CD14-positive monocyte (primary cell): ENCODE measurements at places on chromosomes 4 and X. TPM values are rescaled to one million over a fixed set of nuclear protein-coding genes. Genes with fewer than 3 reads are reported as not detected.

DNA sequence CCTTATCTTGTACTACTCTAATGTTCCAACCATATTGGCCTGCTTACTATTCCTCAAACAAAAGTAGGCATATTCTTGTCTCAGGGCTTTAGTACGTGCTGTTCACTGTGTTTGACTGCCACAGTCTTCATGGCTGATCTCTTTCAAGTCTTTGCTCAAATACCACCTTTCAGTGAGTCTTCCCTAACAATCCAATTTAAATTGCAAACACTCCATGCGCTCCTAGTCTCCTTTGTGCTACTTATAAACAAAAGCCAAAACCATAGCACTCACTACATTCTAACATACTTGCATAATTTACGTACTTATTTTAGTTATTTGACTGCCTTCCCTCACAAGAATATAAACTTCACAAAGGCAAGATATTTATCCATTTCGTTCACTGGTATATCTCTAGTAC, 1.7 kb upstream of the ART3 start:
- peaks cover 3% of the 10 kb centered on the region for H3K4me1 ChIP-seq
- H3K27me3 ChIP-seq: no peaks in the 10 kb centered on the region
- no peaks in the 10 kb centered on the region for H3K36me3 ChIP-seq
- H3K27ac ChIP-seq: no peak overlapping the region
- no peak for DNase-seq
- no peak overlapping the region for H3K4me3 ChIP-seq

DNA sequence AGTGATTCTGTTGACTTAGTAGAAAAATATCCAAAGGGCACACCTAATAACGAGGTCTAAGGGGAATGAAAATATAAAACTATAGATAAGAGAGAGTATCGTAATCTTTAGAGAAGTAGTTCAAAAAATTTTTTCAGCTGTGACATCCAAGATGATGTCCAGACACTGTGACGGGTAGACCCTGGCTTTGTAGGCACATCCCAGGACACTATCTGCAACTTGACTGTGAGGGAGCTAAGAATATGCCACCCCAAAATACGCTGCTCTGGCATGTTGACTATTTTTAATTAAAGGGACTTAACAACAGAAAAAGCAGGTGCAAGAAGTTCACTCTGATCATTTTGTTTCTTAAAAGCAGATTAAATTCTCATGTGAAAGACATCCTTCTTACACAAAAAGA, 89.5 kb downstream of the CLCN4 start:
- H3K27me3 ChIP-seq: no peaks in the 10 kb centered on the region
- no peaks in the 10 kb centered on the region for H3K4me1 ChIP-seq
- H3K4me3 ChIP-seq: no peak overlapping the region
- no peak for DNase-seq
- no peak overlapping the region for H3K27ac ChIP-seq

TMPRSS11A gene
- polyA plus RNA-seq: not detected

AMOT gene
- not detected for polyA plus RNA-seq

DNA sequence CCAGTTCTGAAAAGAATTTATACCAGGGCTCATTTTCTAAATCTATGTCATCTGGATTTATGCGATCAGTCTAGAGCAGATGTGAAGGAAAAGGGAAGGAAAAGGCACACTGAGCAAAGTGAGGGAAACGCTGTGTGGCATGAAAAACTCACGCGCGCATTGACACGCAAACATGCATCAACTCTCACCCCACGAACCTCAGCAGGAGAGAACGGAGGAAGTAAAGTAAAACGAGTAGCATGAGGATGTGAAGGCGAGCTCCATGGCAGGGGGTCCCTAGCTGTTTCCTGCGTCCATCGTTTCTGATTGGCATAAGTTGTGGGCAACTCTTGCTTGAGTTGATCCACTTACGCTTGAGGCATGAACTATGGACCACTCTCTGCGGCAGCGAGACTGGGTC, 102.8 kb upstream of the PDLIM3 start:
- H3K27ac ChIP-seq: no peak overlapping the region
- no peak for DNase-seq

GRCh38 chrX:31433856-31434255, 362.0 kb upstream of the FTHL17 start:
- H3K27me3 ChIP-seq: no peaks in the 10 kb centered on the region
- H3K27ac ChIP-seq: no peak overlapping the region
- DNase-seq: no peak
- H3K36me3 ChIP-seq: no peaks in the 10 kb centered on the region
- no peak overlapping the region for H3K4me3 ChIP-seq

GRCh38 chr4:98586291-98586961, 72.0 kb downstream of the TSPAN5 start:
- H3K27ac ChIP-seq: no peak overlapping the region
- H3K4me3 ChIP-seq: no peak overlapping the region
- H3K36me3 ChIP-seq: no peaks in the 10 kb centered on the region
- DNase-seq: no peak

GRCh38 chr4:147370881-147371280, 110.0 kb upstream of the EDNRA start:
- H3K27ac ChIP-seq: no peak overlapping the region
- H3K4me3 ChIP-seq: no peak overlapping the region
- no peaks in the 10 kb centered on the region for H3K36me3 ChIP-seq
- H3K27me3 ChIP-seq: no peaks in the 10 kb centered on the region
- H3K4me1 ChIP-seq: no peaks in the 10 kb centered on the region

GRCh38 chr4:24164054-24164693, 274.3 kb upstream of the PPARGC1A start:
- no peaks in the 10 kb centered on the region for H3K36me3 ChIP-seq
- no peaks in the 10 kb centered on the region for H3K27me3 ChIP-seq
- H3K4me1 ChIP-seq: no peaks in the 10 kb centered on the region
